ENCODE measurements at places on chromosomes 5 and 9.

- no peak for DNase-seq
Observed at GRCh38 chr9:32503008-32503407, 23.0 kb downstream of the RIGI start.

- DNase-seq = no peak
Observed at GRCh38 chr5:135435467-135436330, 11.4 kb downstream of the DCANP1 start.

DNA sequence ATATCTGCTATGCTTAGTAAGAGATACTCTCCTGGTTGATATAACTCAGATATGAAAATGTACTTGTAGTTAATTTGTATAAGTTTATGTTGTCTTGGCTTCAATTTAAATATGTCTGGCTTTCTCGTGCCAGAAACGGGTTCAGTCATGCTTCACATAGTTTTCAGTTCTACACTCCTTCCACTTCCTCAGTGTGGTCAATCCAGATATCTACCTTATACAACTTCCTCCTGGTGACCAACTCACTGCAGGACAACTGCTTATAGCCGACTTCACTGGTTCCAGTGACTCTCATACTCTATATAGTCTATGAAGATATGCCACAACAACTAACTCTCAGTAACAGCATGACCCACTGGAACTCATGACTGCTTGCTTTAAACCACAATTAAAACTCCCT, 690.4 kb downstream of the SLCO4C1 start:
- no peak for DNase-seq

DNA sequence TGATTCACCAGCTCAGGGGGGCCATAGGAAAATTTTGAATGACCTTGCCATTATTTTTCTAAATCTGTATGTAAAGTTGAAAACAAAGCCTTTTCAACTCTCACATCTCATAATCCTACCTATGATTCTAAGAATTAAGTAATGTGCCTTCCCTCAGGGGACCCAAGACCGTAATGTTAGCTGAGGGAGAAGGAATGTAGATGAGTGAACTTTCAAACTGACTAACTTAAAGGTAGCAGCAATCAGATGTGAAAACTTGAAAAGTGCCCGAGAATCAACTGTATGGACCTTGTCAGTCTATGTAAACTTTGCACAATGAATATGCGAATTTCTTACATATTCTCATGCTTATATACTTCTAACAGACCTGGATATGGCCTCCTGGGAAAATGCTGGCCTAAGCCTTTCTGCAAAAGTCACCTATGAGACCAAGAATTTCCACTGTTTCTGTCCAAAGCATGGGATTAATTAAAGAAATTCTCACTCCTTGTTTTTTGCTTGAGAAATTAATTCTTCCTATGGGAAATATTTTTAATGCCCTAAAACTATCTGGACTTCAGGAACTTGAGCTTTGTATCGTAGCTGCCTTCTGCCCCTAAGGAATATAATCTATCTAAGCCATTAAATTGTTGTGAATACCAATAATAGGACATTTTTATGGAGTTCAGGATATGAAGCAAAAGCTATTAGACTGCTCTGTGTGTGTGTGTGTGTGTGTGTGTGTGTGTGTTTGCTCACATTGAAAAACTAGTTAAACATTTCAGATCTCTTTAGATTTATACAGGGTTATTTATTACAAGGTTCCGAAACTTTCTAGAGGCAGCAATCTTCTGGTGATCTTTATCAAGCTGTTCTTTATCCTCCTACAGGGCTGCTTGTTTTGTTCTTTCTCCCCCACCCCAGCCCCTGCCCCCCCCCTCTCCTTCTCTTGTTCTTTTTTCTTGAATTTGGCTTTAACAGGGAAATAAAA, 169.1 kb upstream of the CLINT1 start:
- DNase-seq = no peak

GRCh38 chr5:68999181-68999580, 94.6 kb upstream of the SLC30A5 start:
- no peak for DNase-seq

DNA sequence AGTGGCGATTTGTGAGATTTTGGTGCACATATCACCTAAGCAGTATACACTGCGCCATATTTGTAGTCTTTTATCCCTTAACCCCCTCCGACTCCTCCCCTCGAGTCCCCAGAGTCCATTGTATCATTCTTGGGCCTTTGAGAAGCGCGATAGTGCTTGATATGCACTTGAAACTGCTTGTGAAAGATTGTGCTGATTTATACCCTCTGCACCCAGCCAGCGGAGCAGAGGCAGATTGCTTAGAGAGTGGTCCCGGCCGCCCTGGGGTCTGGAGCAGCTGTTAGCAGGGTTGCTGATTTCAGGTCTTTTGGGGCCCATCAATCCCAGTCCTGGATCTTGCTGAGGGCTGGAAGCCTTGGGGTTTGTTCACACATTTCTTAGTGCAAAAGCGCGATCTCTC, 13.0 kb upstream of the FAM240B start:
- DNase-seq = no peak

- DNase-seq = no peak
Observed at GRCh38 chr9:504921-505740, 290.5 kb downstream of the DOCK8 start.

DNA sequence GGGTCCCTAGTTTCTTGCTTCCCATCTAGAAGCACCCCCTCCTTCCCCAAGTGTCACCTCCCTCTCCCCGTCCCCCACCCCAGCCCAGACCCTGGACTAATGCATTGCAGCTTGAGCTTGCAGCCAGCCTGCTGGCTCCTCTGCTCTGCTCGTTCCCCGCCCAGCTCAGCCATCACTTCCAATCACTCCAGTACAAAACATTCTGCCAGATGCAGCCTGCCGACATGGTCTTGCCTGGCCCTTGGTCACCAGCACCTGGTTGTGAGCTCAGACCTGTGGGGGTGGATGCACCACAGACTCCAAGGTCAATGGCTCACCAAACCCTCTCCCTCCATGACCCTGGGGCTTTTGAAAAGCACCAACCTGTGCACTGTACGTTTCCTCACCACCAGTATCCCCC, 172.9 kb upstream of the SMIM23 start:
- no peak for DNase-seq

GRCh38 chr5:36877667-36878391, 1.3 kb downstream of the NIPBL start:
- no peak for DNase-seq

- no peak for DNase-seq
Observed at GRCh38 chr5:163342306-163342705, 95.1 kb upstream of the CCNG1 start.

- no peak for DNase-seq
Observed at GRCh38 chr5:110768138-110768860, 29.5 kb downstream of the SLC25A46 start.
